ENCODE measurements at places on chromosomes 2 and 18.

DNA sequence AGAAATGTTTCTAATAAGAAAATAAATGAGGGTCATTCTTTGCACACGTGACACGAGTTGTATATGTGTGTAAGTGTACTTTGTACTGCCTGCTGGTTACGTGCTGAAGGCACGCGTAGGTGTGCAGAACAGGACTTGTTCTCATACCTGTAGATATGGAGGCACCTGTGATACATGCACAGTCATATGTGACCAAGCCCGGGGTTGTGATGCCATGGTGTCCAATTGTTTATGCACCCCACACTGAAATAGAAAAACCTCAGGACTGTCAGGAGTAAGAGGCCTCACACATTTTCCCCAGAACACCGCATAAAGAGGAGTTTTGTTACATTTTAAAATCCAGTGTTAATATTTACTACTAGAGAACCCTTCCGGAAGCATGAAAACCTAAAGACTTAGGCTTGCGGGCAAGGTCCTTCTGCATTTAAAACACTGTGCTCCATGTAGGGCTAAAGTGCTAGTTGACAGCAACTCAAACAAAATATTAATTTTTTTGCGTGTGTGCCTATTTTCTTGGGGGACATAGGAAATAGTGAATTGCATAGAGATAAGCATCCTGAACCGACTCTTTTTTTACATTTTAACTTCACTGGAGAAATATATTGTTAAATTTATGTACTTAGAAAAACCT is 9.3 kb downstream of the TSHZ1 start:
- no peak for DNase-seq

DNA sequence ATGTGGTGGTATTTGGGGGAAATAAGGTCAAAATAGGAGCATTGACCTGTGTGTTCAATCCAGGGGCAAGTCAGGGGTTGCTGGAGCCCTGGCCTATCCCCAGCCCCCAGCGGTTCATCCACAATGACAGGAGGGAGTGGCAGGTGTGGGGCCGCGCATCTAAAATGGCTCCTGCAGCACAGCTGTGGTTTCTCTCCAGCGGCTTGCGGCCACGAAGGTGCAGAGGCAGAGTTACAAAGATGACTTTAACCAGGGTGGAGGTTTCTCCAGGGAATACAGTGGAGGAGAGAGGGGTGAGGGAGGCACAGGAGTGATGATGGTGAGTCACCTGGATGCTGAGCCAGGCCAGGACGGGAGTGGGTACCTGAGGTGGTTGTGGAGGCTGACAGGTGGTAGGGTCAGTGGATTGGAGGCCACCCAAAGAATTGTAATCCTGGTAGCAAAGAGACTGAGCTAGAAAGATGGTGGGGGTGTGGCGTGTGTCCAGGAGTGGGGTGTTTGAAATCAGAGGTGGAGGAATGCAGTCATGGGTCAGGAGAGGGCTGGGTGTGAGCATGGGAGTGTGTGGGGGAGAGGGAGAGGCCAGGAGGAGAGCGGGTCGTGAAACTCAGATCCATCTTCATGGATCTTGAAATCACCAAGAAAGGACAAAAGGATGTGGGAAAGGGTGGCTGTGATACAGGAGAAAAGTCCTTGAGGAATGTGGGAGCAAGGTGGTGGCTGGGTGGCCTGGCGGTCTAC is 83.2 kb downstream of the CTIF start:
- DNase-seq = no peak

DNA sequence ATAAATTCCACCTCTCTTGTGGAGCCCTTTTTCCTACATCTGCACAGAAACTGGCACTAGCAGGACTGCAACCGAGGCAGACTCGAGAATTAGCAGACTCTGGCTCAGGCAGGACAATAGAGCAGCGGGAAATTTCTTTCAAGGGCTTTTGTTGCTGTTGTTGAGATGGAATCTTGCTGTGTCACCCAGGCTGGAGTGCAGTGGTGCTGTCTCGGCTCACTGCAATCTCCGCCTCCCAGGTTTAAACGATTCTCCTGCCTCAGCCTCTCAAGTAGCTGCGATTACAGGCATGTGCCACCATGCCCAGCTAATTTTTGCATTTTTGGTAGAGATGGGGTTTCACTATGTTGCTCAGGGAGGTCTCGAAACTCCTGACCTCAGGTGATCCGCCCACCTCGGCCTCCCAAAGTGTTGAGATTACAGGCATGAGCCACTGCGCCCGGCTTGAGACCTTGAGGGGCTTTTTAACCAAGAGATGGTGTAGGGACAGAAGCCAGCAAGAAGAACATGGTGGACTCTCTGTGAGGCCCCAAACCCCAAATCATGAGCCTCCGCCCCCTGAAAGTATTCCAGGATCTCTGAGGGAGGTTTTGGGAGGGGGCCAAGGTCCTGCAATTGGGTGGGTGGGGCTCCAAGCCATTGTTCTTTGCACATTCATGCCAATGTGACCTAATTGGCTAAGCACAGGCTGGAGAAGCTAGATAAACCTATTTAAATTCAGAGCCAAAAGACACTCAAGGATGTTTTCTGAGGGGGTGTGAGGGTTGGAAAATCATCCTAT is 68.4 kb upstream of the MSH2 start:
- no peak for DNase-seq

DNA sequence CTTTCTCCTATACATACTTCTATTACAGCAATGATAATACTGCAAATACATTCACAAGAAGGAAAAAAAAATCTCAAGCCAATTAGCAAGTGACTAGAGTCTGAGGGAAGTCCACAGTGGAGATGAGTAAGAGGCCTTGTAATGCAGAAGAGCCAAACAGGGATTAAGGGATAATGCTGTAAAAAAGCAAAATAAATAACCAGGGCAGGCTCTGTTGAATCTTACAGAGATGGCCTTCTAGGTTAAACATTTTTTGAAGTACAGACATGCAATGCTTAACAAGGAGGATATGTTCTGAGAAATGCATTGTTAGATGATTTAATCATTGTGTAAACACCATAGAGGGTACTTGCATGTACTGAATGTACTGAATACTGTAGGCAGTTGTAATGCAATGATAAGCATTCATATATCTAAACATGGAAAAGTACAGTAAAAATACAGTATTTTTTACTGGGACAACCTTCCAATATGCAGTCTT is 122.1 kb upstream of the RMDN2 start:
- no peak for DNase-seq

DNA sequence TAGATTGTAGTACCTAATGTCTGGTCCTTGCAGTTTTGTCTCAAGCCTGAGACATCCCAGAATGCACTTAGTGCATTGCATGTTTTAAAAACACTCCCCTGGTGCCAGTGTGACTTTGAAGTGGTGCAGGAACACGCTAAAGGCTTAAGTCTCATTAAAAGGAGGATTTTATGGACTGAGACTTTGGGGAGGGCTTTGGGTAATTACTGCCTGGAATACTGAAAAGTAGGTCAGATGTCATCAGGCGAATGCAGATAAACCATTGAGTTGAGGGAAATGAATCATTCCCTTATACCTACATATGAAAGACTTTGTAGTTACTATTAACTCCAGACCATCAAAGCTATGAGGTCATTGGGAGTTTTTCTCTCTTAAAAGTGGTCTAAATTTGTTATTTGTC is 3.0 kb upstream of the OSBPL1A start:
- DNase-seq = no peak

GRCh38 chr2:233919938-233920337 is 2.8 kb downstream of the TRPM8 start:
- DNase-seq = no peak

- DNase-seq = no peak
These were observed 66.6 kb downstream of the ABCG8 start for GRCh38 chr2:43905371-43905803.

GRCh38 chr2:212428681-212429478 is 109.7 kb downstream of the ERBB4 start:
- DNase-seq = no peak
